ENCODE measurements at places on chromosomes 1 and 21.

- H3K27me3 ChIP-seq = no peaks in the 10 kb centered on the region
- no peaks in the 10 kb centered on the region for H3K36me3 ChIP-seq
- H3K27ac ChIP-seq = no peak overlapping the region
- H3K4me3 ChIP-seq = no peak overlapping the region
- no peaks in the 10 kb centered on the region for H3K4me1 ChIP-seq
These were observed 91.5 kb downstream of the TENT5C start for GRCh38 chr1:117697220-117697781.

DNA sequence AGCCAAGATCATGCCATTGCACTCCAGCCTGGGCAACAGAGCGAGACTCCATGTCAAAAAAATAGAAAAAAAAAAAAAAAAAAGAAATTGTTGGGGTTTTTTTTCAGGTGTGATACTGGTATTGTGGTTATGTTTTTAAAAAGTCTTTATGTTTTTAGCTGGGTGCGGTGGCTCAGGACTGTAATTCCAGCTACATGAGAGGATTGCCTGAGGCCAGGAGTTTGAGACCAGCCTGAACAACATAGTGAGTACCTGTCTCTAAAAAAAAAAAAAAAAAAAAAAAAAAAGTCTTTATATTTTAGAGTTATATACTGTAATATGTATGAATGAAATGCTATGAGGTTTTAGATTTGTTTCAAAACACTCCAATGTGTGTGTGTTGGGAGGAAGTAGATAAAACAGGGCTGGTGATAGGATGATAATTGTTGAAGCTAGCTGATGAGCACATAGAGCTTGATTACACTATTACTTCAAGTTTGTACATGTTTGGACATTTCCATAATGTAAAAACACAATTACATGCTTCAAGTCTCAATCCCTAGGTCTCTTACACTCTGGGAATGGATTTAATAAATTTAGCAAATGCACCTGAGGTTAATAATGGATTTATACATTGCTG, 30.2 kb upstream of the ATP5PO start:
- no peak overlapping the region for H3K4me3 ChIP-seq
- no peak for DNase-seq
- peaks cover 2% of the 10 kb centered on the region for H3K36me3 ChIP-seq
- peak overlapping the region; percentile 98 for H3K27ac ChIP-seq
- H3K4me1 ChIP-seq = peaks cover 36% of the 10 kb centered on the region

GRCh38 chr1:84781946-84782771, 91.9 kb upstream of the SSX2IP start:
- peaks cover 4% of the 10 kb centered on the region for H3K4me1 ChIP-seq
- peak; percentile 65 for DNase-seq
- H3K4me3 ChIP-seq = peak overlapping the region; percentile 48
- no peak overlapping the region for H3K27ac ChIP-seq

GRCh38 chr1:68301471-68302001, 69.2 kb upstream of the WLS start:
- H3K27me3 ChIP-seq = no peaks in the 10 kb centered on the region
- H3K4me3 ChIP-seq = no peak overlapping the region
- H3K27ac ChIP-seq = no peak overlapping the region

GRCh38 chr1:54543729-54544496, 4.1 kb upstream of the ACOT11 start:
- H3K4me1 ChIP-seq = peaks cover 12% of the 10 kb centered on the region
- H3K36me3 ChIP-seq = no peaks in the 10 kb centered on the region
- no peak overlapping the region for H3K4me3 ChIP-seq
- DNase-seq = no peak

DNA sequence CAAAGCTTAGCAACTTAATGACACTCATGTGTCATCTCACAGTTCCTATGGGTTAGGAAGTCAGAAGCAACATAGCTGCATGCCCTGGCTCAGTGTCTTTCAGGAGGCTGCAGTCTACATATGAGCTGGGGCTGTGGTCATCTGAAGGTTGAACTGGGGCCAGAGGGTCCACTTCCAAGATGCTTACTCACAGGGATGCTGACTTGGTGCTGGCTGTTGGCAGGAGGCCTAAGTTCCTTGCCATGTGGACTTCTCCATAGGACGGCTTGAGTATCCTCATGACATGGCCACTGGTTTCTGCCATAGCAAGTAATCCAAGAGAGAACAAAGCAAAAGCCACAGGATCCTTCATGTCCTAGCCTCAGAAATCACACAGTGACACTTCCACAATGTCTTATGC, 12.1 kb upstream of the FAM43B start:
- H3K27me3 ChIP-seq = no peaks in the 10 kb centered on the region
- no peak overlapping the region for H3K4me3 ChIP-seq
- no peaks in the 10 kb centered on the region for H3K4me1 ChIP-seq
- no peak overlapping the region for H3K27ac ChIP-seq
- DNase-seq = no peak

DNA sequence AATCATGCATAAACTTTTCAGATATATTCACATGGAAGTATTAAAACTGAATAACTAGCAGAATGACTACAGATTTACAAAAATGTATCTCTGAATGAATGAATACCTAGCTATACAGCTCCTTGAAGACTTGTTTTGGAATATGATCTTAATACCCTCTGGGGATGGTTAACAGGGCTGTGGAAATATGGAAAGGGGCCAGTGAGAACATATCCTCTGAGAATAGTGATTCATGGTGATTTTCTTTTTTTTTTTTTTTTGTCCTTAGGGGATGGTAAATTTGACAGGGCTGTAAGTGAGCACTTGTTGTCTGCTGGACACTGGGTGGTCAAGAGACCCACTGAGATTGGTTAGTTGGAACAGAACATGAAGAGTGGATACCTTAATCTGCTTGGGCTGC, 80.7 kb upstream of the HP1BP3 start:
- H3K4me3 ChIP-seq = no peak overlapping the region
- no peaks in the 10 kb centered on the region for H3K4me1 ChIP-seq
- no peak overlapping the region for H3K27ac ChIP-seq
- no peaks in the 10 kb centered on the region for H3K36me3 ChIP-seq
- H3K27me3 ChIP-seq = no peaks in the 10 kb centered on the region

DNA sequence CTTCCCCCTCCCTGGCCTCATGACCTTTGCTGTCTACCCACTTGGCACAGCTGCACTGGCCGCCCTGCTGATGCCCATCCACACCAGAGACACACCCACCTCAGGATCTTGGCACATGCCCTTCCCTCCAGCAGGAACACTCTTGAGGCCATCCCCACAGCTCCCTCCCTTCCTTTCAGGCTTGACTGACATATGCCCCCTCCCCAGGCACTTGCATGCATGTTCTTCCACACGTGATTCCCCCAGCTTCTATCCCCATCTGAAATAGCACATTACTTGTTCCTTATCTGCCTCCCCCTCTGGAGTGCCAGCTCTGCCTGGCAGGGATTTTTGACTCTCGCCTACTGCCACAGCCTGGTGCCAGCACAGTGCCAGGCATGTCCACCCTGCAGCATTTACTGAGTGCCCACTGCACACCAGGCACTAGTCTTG, 98.5 kb upstream of the SLC25A33 start:
- DNase-seq = no peak
- H3K27ac ChIP-seq = no peak overlapping the region
- H3K27me3 ChIP-seq = no peaks in the 10 kb centered on the region
- H3K36me3 ChIP-seq = no peaks in the 10 kb centered on the region
- no peaks in the 10 kb centered on the region for H3K4me1 ChIP-seq

- DNase-seq = no peak
- no peak overlapping the region for H3K4me3 ChIP-seq
- H3K27me3 ChIP-seq = no peaks in the 10 kb centered on the region
- H3K27ac ChIP-seq = no peak overlapping the region
- no peaks in the 10 kb centered on the region for H3K36me3 ChIP-seq
- no peaks in the 10 kb centered on the region for H3K4me1 ChIP-seq
These were observed 76.9 kb downstream of the RGS18 start for GRCh38 chr1:192235127-192235526.

GRCh38 chr21:16768096-16768495, 744.7 kb upstream of the CXADR start:
- H3K27me3 ChIP-seq = no peaks in the 10 kb centered on the region
- DNase-seq = no peak
- H3K36me3 ChIP-seq = no peaks in the 10 kb centered on the region

DNA sequence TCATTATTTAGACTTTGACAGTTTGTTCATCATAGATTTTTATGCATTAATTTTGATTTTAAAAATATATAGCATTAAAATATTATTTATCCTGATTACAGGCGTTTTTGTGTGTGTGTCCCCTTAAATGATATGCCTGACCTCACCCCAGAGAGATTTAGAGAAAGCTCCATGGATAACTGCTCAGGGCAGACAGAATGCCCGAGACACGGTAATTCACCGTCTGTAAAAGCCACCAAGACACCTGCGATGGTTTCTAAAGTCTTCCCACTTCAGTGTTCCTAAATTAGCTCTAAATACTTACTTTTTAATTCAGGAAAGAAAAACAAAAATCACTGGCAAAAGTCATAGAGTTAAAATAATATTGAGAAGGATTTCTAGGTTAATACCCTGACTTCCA, 350.6 kb upstream of the RUNX1 start:
- H3K4me3 ChIP-seq = no peak overlapping the region
- no peak overlapping the region for H3K27ac ChIP-seq
- no peak for DNase-seq
- no peaks in the 10 kb centered on the region for H3K4me1 ChIP-seq
